ENCODE measurements at places on chromosomes 7 and 10. TPM values are rescaled to one million over a fixed set of nuclear protein-coding genes. Genes with fewer than 3 reads are reported as not detected.
A peak's percentile ranks its signal among the peaks of the same experiment; 100 is the strongest.

The GSTO2 gene
- total RNA-seq = 0.63 TPM

- DNase-seq = no peak
- no peaks in the 10 kb centered on the region for H3K36me3 ChIP-seq
- no peaks in the 10 kb centered on the region for H3K27me3 ChIP-seq
These were observed 2.4 kb upstream of the CYP3A43 start for GRCh38 chr7:99825452-99825851.

DNA sequence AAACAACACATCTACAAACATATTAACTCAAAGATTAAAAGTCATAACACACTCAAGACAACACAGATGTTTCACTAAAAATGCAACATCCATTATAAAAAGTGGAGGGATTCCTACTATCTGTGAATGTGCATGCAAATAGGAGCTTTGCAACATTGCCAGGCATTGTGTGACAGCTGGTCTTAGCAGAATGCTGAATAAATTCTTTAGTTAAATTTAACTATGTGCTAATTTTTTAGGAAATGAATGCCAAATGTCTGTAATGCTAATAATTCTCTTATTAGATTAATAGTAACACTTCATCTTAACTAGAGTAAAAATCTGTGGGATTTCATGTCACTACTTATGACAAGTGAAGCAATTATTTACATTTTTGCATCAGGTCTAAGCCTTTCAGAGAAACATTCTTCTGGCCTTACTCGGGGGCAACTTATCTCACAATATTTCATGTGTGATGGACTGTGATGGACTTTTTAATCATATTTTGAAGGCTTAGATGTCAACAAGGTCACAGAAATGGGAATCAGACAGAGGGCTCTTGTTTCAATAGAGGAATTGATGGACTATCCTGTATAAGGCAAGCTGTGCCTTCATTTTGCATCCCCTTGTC is 524.6 kb upstream of the KCND2 start:
- no peaks in the 10 kb centered on the region for H3K36me3 ChIP-seq
- H3K27ac ChIP-seq = no peak overlapping the region
- DNase-seq = no peak

GRCh38 chr7:129168231-129169021 is 20.0 kb upstream of the SMO start:
- H3K36me3 ChIP-seq = no peaks in the 10 kb centered on the region
- peak overlapping the region; percentile 56 for H3K4me3 ChIP-seq
- DNase-seq = no peak
- H3K4me1 ChIP-seq = no peaks in the 10 kb centered on the region
- H3K27ac ChIP-seq = peak overlapping the region; percentile 60

DNA sequence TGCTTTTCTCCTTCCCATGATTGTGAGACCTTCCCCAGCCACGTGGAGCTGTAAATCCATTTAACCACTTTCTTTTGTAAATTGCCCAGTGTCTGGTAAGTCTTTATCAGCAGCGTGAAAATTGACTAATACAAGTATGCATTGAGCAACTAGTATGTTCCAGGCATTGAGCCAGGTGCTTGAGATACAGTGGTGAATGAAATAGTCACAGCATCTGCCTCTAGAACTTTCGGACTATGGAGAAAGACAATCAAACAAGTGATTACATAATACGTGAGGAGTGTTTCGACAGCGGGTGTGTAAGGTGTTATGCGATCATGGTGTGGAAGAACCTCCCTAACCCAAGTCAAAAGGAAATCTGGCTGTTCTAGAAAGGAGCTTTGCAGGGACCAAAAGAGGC is 21.6 kb upstream of the NUP205 start:
- H3K27me3 ChIP-seq = no peaks in the 10 kb centered on the region
- no peak overlapping the region for H3K4me3 ChIP-seq
- H3K36me3 ChIP-seq = no peaks in the 10 kb centered on the region
- H3K4me1 ChIP-seq = no peaks in the 10 kb centered on the region
- no peak overlapping the region for H3K27ac ChIP-seq

DNA sequence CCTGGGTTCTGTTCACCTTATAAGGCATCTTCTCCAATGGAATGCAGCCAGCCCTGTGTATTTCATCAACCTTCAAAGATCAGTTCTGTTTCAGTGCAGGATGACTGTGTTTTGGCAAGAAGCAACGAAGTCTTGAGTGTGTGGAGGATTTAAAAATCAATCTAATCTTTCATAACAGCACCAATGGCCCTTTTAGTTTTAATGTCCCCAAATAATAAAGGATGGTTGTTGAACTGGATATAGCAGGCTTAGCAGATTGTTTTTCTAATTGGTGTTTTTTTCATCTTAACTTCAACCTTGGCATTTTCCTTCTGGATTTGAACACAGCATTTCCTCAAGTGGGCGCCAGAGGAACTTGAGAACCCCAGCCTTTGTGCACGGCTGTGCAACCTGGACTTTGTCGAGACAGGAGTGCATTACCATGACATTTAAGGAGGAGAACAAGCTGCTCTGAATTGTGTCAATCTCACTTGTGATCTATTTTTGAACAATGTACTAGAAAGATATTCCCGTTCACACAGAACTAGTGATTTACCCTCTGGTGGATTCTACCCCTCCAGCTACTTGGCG is 313.3 kb upstream of the AKR1E2 start:
- no peaks in the 10 kb centered on the region for H3K27me3 ChIP-seq
- H3K36me3 ChIP-seq = no peaks in the 10 kb centered on the region
- peaks cover 37% of the 10 kb centered on the region for H3K4me1 ChIP-seq

DNA sequence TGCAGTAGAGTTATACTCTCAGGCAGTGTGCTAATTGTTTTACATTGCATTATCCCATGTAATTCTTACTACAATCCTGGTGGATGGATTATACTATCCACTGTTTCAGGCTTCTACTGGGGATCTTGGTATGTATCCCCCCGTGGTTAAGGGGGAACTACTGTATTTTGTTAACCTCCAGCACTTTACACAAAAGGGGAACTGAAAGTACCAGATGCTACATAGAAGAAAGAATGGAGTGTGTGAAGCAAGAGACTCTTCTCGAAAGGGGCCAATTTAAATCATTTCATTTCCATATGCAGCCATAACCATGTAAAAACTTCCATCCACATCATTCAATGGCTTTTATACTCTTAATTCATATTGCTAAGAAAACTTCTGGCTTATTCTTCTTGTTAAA is 69.4 kb downstream of the C1GALT1 start:
- H3K4me3 ChIP-seq = no peak overlapping the region
- H3K36me3 ChIP-seq = no peaks in the 10 kb centered on the region
- DNase-seq = no peak
- H3K27me3 ChIP-seq = no peaks in the 10 kb centered on the region
- H3K4me1 ChIP-seq = no peaks in the 10 kb centered on the region
- H3K27ac ChIP-seq = no peak overlapping the region

The FANK1 gene
- total RNA-seq = 0.67 TPM

DNA sequence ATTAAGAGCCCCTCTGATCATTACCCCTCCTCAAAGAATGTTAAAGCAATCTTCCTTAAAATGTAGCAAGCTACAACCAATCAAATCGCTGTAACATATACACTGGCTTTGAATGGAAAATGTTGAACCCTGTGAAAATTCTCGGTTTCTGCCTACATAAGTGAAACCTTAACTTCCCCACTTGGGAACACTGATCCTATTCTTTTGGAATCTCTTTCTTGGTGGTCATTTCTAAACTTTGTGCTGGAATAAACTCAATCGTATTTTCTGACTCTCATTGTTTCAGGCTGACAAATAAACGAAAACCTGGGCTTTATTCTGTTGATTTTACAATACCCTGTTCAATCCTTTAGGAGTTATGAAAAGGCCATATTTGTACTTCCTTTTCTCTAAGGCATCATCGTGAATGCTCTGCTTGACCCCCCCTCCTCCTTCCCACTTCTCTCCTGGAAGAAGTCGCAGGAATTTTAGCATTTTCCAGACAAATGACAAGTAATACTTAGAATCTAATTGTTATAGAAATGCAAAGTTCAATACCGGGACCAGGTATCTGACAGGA is 155.1 kb upstream of the FAM13C start:
- no peak overlapping the region for H3K27ac ChIP-seq
- no peaks in the 10 kb centered on the region for H3K36me3 ChIP-seq
- no peaks in the 10 kb centered on the region for H3K4me1 ChIP-seq
- no peak for DNase-seq
- no peaks in the 10 kb centered on the region for H3K27me3 ChIP-seq

The COPG2 gene
- 19.3 TPM for total RNA-seq

GRCh38 chr7:40220421-40220911 is 85.7 kb downstream of the SUGCT start:
- H3K27me3 ChIP-seq = no peaks in the 10 kb centered on the region
- H3K4me1 ChIP-seq = no peaks in the 10 kb centered on the region
- no peak for DNase-seq
- no peaks in the 10 kb centered on the region for H3K36me3 ChIP-seq
- no peak overlapping the region for H3K27ac ChIP-seq

The ANKRD22 gene
- total RNA-seq = not detected

- no peaks in the 10 kb centered on the region for H3K27me3 ChIP-seq
- peaks cover 14% of the 10 kb centered on the region for H3K36me3 ChIP-seq
- DNase-seq = no peak
- no peak overlapping the region for H3K27ac ChIP-seq
These were observed 101.5 kb upstream of the TMEM168 start for GRCh38 chr7:112891698-112892097.

The TLX1 gene
- total RNA-seq = not detected

The LRIT1 gene
- not detected for total RNA-seq

DNA sequence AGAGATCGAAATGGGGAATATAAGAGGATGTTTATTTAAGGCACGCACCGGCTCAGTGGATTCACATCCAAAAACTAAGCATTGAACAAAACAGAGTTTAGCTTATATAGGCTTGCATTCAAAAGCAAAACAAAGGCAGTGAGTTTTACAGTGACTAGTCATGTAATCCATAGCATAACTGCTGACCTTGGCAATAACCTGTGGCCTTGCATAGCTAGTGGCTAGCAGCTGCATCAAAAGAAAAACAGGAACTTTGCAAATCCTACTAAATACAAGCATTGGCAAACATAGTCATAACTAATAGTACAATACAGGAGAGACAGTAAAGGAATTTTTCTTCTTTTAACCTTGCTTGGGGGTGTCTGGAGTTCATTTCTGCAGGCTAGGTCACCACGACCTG is 9.7 kb upstream of the ZNF485 start:
- no peaks in the 10 kb centered on the region for H3K36me3 ChIP-seq
- peaks cover 16% of the 10 kb centered on the region for H3K4me1 ChIP-seq
- DNase-seq = no peak
- no peak overlapping the region for H3K4me3 ChIP-seq
- no peaks in the 10 kb centered on the region for H3K27me3 ChIP-seq

The SFXN3 gene
- total RNA-seq = 16.4 TPM

GRCh38 chr7:14834883-14835282 is 67.7 kb downstream of the DGKB start:
- no peaks in the 10 kb centered on the region for H3K36me3 ChIP-seq
- H3K4me1 ChIP-seq = peaks cover 16% of the 10 kb centered on the region
- no peak for DNase-seq
- no peaks in the 10 kb centered on the region for H3K27me3 ChIP-seq
- H3K4me3 ChIP-seq = no peak overlapping the region
- peak overlapping the region; percentile 83 for H3K27ac ChIP-seq

The ZEB1 gene
- 52.9 TPM for total RNA-seq

DNA sequence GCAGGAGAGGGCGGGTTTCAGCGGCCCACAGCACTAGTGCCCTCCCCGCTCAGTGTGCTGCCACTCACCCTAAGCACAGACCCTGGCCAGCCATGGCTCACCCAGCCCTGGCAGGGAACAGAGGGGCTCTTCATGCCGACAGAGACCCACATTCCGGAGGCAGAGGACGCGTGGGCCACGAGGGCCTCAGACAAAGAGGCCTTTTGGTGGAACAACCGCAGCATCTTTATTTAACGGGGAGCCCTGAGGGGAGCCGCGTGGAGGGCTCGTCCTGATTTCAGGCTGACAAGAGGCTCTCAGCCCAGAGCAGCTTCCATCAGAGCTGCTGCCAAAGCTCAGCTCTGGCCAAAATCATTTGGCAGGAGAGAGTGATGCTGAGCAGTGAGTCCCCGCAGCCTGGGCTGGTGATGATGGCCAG is 127.8 kb downstream of the SH3PXD2A start:
- H3K36me3 ChIP-seq = no peaks in the 10 kb centered on the region
- no peaks in the 10 kb centered on the region for H3K27me3 ChIP-seq
- H3K4me3 ChIP-seq = no peak overlapping the region
- peaks cover 16% of the 10 kb centered on the region for H3K4me1 ChIP-seq

DNA sequence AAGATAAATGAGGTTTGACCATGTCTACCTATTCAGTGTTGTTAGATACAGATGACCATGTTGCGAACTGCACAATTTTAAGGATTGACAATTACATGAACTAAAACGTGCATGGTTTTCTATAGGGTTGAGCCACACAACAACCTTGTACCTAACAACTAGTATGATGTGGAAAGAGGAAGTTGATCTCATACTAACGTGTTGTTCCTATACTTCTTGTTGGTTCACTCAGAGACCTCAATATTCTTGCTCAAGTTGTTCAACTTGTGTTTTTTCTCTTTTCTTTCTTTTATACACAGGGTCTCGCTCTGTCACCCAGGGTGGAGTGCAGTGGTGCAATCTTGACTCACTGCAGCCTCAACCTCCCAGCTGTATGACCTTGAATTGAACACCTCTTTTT is 6.1 kb upstream of the KEL start:
- no peak overlapping the region for H3K27ac ChIP-seq
- H3K4me1 ChIP-seq = no peaks in the 10 kb centered on the region
- no peaks in the 10 kb centered on the region for H3K36me3 ChIP-seq
- no peaks in the 10 kb centered on the region for H3K27me3 ChIP-seq

DNA sequence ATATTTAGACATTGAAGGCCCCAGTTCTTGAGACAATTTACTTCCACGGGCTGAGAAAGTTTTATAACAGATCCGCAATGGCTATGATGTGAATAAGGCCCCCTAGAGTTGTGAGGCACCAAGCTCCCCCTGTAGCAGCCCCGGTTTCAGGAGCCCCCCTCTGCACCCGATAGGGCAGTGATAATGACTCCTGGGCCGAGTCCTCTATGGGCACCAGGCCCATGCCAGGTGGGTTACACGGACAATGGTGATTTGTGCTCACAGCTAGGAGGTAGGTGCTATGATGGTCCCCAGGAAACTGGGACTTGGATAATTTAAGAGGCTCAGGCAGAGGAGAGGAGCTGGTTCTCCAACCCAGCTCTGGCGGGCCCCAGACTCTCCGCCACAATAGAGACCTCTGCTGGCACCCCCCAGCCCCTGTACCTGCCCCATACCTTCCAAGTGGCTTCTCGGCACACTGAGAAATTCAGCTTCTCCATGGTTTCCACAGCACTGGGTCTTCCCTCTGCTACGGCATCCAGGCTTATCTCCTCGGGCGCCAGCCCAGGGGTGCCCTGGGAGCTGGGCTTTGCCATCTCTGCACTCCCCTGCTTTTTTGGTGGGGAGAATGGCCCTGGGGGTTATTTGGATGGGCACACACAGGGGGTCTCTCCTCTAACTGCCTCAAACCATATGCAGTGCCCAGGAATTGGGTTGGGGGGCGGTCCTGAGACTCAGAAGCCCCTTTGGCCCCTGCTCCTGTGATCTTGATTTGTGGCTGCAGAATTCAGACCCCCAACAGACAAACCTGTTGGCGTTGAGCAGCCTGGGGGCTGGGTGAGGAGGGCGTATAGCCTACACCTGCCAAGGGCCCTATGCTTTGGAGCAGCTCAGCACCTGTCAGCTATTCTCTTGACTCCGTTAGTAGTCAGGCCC is 12.2 kb upstream of the KCP start:
- H3K4me1 ChIP-seq = no peaks in the 10 kb centered on the region
- H3K36me3 ChIP-seq = no peaks in the 10 kb centered on the region
- H3K27ac ChIP-seq = no peak overlapping the region
- no peak for DNase-seq
- H3K27me3 ChIP-seq = no peaks in the 10 kb centered on the region
- no peak overlapping the region for H3K4me3 ChIP-seq

Data from right atrium auricular region (tissue), 2 donors.